ENCODE measurements at places on chromosomes 5 and 9.
A peak's percentile ranks its signal among the peaks of the same experiment; 100 is the strongest.

GRCh38 chr5:60674251-60675069 is 25.5 kb downstream of the DEPDC1B start:
- no peak for DNase-seq

- no peak for DNase-seq
These were observed 84.0 kb downstream of the ZSWIM6 start for GRCh38 chr5:61416010-61416409.

DNA sequence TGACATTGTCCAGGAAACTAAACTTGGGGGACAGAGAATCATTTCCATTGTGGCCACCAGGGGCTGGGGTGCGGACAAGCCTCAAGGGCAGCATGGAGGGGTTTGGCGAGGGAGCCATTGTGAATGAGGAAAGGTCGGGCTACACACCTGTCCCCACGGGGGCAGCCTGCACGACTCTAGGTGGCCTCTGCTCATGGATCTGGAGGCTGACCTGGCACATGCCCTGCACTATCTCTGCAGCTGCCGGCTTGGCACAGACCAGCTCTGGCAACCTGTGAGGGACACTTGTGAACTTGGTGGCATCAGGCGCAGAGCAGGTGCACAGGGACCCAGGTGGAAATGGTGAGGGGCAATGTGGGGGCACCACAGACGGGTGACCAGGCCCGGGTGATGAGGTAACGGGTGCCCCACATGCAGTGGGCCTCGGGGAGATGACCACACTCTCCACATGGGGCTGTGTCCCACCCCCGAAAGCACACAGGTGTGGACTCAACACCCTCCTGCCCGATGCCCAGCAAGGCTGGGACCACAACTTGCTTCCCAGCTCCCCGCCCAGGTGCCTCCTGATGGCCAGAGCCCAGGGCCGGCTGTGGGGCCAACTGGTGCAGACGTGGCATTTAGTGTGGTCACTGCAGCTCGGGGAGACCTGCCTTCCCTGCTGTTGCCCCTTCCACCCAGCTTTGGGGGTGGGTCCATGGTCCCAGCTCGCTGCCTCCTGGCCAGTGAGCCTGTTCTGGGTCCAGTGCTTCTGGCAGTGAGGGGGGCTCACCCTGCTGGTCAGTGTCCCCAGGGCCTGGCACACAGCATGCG is 60.9 kb upstream of the UBAC1 start:
- DNase-seq = no peak

- DNase-seq = no peak
These were observed 617.8 kb downstream of the PDE4D start for GRCh38 chr5:59275510-59276324.

- DNase-seq = no peak
These were observed 92.2 kb upstream of the CKMT2 start for GRCh38 chr5:81140943-81141342.

GRCh38 chr5:68745448-68745847 is 348.4 kb upstream of the SLC30A5 start:
- peak; percentile 25 for DNase-seq

GRCh38 chr9:137630679-137631078 is 11.9 kb downstream of the EHMT1 start:
- DNase-seq = no peak

GRCh38 chr9:120259100-120259499 is 320.9 kb downstream of the CDK5RAP2 start:
- DNase-seq = no peak

DNA sequence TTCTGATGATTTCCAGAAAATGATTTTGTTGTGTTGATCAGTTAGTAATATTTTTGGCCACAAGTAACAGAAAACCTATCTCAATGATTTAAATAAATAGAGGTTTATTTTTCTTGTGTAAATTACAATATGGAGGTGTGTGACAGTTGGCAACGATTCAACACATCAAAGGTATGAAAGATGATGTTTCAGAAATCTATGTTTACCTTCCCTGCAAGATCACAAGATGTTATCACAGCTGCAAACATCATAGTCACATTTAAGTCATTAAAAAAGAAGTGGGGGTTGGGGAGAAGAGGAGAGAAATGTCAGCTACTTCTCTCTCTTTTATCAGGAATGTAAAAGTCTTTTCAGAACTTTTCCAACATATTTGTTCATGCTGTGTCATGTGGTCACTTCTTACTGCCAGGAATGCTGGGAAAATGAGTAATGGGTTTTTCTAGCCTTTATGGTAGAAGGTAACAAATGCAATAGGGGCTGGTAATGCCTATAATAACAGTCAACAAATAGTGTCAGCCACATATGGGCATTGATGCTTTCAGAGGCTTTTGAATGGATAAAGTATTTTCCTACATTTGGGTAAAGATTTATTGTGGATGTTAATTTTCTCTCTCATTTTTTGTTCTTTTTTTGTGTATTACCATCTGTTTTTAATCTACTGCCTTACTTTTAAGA is 742.7 kb downstream of the TLE1 start:
- DNase-seq = no peak

DNA sequence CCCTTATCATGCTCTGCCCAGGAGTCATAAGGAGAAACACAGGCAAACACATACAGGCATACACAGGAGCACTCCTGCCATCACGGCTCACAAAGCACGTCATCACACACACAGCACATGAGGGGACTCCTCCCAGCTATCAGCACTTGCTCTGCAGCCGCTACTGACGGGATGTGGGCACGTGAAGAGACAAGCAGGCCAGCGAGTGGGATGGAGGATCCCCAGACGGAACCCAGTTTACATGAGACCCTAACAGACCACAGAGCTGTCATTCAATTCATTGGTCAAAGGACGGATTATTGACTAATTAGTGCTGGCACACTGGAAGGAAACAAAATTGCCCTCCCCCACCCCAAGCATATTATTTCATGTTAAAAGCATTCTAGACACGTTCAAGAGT is 53.6 kb downstream of the SEMA4D start:
- DNase-seq = no peak

All from posterior cingulate gyrus (tissue), 11 donors.